ENCODE measurements at places on chromosomes 5 and 9.

- peak; percentile 7 for DNase-seq
Measured at GRCh38 chr5:14204785-14205321, 61.7 kb downstream of the TRIO start.

DNA sequence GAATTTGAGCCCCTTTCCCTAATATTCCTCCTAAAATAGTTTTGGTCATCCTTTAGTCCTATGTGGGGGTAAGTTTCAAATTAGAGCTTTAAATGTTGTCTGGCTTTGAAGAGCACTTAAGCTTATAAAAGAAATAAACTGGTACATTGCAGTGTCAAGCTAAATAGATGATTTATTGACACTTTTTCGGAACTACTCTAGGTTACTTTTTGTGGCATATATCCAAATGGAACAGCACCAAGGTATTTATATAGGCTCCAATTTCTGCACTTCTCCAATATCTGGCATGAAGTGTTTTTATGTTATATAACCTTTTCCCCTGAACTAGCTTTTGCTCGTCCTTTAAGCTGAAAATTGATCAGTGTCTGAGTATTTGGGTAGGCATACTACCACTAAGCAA, 402.5 kb downstream of the NFIB start:
- no peak for DNase-seq

- no peak for DNase-seq
Measured at GRCh38 chr5:178114325-178115135, 1.2 kb downstream of the N4BP3 start.

- no peak for DNase-seq
Measured at GRCh38 chr5:151156507-151157420, 815 bp downstream of the ANXA6 start.

DNA sequence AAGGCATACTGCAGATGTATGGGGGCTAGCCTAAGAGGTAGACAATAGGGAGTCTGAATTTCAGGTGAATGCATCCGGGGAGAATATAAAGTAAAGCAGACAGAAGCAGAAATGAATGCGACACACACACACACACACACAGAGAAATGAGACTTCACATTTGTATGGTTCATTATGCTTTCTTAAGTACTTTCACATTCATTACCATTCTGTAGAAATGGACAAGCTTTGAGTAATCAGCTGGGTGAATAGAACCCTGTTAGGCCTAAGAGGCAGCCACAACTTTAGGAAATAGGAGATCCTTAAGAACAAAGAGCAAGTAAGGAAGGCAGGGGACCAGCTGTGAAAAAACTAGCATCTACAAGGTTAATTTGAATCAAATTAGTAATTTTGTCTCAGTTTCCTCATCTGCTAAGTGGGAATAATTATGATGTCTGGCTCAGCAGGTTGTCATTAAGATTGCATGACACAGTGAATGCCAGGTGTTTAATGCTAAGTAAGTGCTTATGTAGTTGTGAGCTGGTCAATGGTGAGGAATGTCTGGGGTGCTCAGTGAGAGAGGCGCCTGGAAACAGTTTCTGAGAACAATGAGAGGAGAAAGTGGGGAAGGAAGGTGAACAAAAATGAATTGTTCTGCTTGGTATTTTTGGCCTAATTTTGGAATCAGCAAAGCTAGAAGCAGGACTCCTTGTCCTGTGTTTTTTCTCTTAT, 265.8 kb upstream of the CLINT1 start:
- DNase-seq, result no peak

DNA sequence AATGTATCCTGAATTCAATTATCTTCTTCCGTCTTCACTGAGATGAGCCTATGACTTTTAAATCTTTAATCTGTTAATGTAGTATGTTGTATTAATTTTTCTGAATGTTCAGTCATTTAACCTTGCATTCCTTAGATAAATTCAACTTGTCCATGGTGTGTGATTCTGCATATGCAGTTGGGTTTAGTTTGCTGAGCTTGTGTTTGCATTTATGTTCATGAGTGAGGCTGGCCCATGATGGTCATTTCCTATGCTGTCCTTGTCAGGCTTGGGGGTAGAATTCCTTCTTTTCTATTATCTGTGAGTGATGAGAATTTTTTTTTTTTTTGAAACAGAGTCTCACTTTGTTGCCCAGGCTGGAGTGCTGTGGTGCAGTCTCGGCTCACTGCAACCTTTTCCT, 131.8 kb upstream of the COL5A1 start:
- no peak for DNase-seq

- DNase-seq, result no peak
Measured at GRCh38 chr5:151406322-151406947, 41.0 kb upstream of the SLC36A1 start.

DNA sequence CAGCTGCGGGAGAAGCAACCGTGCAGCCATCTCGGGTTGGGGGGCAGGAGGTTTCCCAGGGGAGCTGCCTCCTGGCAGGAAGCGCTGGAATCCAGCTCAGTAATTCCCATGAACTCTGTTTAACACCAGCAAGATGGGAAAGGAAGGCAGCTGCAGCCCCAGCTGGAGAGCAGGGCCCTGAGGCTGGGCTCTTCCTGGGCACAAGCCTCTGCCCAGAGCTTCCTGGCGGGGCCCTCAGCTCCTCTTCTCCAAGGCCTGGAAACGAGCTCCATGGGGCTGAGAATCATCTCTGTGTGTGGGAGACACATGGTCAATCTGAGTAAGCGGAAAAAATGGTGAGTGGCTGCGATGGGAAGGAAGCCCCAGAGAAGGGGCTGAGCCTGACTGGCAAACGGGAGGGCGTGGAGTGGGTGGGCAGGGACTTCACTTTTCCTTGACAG, 6.3 kb downstream of the MRPL36 start:
- DNase-seq, result no peak

DNA sequence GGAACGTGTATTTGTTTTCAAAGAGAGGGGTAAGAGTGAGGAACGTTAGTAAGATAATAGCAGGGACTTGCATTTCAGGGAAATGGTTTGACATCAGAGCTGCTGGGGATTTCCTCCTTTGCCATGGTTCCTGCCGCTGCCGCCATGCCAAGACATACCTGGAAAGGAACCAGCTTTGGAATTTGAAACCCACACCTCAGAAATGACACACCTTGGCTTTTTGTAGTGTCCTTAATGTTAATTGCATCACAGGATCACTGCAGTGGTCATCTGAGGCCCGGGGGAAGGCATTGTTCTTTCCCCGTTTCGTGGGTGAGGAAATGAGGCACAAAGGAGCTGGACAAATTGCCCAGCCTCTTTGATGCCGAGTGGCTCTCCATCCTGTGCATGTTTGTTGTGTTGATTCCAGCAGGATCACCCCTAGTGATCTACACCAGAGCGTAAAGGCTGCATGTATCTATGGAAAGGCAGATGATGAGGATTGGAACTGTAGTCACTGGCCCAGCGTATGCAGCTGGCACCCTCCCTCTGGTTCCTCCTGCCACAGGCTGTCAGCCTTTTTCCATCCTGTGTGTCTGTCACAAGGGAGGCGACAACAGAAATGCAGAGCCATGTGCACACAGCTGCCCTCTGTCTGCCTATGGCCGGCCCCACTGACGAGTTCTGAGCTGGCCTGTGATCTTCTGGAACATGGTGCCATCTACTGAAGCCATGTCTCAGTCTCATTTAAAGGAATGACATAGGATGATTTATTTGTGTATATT, 37.8 kb downstream of the SLC46A2 start:
- no peak for DNase-seq

DNA sequence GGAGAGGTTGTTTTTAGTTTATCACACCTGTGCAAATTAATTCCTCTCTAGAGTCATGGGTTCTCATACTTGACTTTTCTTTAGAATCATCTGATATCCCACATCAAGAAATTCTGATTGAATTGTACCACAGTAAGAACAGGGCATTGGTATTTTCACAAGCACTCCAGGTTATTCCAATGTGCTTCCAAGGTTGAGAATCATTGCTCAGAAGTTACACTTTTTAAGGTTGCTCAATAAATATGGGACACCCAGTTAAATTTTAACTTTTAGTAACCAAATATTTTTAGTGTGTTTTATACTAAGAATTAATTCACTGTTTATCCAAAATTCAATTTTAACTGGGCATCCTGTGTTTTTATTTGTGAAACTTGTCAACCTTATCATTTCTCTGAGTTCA, 2.5 kb upstream of the RNF180 start:
- DNase-seq, result no peak

DNA sequence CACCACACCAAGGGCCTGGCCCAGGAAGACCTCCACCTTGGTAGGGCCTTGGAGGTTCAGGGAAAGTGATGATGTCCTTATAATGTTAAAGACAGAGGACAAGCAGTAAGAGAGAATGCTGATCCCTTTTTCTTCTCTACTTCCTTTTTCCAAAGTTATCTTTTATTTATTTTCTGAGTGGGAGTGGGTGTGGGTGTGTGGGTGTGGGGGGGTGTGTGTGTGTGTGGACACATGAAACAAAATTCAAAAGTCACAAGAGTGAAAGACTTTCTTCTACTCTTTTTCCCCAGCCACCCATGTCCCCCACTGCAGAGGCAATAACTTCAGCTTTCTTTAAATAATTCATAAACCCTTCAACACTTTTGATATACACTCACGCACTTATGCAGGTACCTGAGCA, 70.8 kb downstream of the ROR2 start:
- DNase-seq, result no peak

- no peak for DNase-seq
Measured at GRCh38 chr9:77679088-77679487, 31.0 kb upstream of the GNA14 start.

GRCh38 chr9:135588371-135588770, 26.8 kb downstream of the PAEP start:
- DNase-seq, result no peak

GRCh38 chr5:167708449-167708848, 583.0 kb upstream of the WWC1 start:
- no peak for DNase-seq

DNA sequence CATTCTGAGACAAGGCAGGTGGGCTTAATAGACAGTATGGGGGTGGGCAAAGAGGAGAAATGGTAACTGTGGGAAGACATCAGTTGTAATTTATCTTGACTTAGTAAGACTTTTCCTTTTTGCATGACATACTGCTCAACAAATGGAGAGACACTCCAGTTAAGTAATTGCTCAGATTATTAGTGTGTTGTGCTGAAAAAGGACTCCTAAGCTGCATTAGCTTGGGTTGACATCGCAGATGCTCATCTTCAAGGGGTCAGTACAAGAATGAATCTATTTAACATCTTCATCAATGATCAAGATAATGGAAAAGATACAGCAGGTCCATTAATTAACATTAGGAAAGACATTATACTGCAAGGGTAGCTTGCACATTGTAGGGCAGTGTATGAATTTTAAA, 181.1 kb upstream of the ELAVL2 start:
- no peak for DNase-seq

DNA sequence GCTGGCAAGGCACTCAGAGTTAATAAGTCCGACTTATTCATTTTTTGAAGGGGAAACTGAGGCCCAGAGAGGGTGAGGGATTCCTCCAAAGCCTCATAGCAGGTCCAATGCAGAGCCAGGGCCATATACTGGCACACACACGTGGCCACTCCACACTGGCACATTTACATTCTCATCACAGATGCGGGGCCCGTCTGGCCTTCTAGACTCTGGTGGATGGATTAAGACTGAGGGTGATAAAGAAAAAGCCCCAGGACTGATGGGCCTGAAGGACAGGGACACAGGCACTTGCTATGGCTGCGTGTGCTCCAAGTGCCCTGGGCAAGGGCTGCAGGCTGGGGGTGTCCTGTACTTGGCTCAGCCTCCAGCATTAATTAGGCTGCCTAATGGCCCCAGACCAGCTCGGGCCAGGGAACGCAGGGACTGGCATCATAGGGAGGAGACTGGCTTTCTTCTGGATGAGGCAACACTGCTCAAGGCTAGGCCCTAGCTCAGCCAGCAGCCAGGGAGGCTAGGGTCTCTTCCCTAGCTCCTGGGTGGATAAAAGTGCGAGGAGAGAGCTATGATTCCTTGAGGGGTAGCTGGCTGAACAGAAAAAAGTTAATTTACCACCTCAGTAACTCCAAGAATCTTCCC, 28.5 kb upstream of the CSF1R start:
- no peak for DNase-seq

DNA sequence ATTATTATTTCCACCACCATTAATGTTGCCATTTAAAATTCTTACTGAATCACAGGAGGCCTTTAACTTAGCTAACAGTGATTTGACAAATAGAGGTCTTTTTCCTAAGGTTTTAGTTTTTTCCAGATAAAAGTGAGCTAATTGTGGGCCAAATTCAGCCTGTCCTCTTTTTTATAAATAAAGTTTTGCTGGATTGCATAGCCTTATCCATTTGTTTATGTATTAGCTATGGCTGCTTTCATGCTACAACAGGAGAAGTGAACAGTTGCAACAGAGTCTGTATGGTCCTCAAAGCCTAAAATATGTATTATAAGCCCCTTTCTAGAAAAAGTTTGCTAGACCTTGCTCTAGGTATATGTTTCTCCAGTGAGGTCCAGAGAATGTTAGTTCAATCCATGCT, 172.4 kb downstream of the GDNF start:
- DNase-seq, result no peak

GRCh38 chr5:58224661-58225060, 235.2 kb downstream of the PLK2 start:
- DNase-seq, result no peak

GRCh38 chr9:30522061-30522460, 1862.4 kb upstream of the ACO1 start:
- no peak for DNase-seq

DNA sequence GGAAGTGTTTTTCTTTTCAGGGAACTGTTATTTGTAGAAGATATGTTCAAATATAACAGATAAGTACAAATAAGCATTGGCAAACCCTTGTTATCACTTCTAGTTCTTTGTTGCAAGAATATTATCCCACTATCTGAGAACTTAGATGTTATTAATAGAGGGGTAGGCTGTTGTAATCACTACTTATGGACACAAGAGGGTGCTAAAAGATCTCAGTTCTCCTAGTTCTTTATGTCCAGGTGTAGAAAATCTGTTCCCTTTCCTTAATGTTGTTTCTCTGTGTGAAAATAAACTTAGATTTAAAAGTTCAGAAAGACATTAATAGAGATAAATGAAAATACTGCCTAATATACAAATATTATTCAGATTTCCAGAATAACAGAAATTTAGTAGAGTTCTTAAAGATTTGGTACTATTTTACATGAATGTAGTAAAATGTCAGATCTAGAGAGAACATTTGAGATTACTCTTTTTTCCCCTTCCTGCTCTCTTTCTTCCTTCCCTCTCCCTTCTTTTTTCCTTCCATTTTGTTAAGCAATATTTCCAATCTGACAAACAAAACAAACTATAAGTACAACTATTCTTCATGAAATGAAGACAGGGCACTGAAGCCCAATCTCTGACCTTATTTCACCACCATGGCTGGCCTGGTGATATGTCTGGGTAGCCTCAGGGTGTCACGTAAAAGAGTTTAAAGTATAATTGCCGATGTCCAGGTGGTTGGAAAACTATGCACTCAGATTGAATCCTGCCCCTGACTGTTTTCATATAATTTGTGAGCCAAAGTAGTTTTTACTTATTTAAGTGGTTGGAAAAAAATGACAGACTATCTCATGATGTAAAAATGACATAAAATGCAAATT, 43.6 kb upstream of the C5orf46 start:
- DNase-seq, result peak; percentile 53

- no peak for DNase-seq
Measured at GRCh38 chr9:134618833-134619447, 22.7 kb upstream of the COL5A1 start.

DNA sequence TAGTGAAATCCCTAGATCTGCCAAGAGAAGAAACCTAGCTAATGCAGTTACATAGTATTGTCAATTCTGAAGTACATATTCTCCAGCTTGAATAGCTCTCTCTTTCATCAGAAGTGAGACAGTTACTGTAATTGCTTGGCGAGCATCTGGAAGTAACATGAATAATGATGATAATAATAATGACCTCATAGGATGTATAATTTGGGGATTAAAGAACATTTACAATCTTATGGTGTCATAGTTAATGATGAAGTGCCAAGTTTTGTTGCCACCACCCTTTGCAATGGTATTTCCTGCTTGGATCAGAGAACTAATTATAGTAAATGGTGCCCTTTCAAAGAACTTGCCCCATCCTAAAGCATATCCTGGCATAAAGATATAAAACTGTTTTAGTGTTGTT, 201.4 kb downstream of the ADAMTSL1 start:
- DNase-seq, result no peak
